ENCODE measurements at places on chromosomes 5 and 9.

DNA sequence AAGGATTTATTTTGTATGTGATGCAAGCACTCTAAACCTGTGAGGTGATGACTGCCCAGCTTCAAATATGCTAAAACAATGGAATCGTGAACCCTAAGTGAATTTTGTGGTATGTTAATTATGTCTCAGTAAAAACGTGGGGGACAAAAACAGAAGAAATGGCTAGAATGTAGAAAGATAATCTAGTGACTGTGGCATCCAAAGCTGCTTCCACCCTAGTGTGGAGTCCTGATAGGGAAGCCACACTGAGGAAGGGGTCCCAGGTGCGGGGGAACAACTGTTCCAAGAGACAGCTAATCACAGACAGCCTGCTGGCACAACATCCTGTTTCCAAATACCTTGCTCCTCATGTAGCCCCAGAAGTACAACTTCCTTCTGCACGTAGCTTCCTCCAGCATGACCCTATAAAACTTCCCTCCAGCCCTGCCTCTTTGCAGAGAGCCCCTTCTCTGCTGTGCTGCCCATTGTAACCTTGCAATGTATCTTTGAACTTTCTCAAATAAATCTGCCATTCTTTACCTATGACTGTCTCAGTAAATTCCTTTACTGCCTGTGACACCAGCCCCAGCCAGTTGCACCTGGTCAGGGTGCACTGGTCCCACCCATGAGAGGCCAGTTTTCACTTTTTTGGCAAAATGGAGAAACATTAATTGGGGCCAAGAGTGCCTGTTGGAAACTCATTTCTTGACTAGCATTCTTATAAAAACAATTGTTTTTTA lies 4.9 kb downstream of the GMCL2 start:
- DNase-seq = no peak

GRCh38 chr9:15377625-15378540 lies 44.8 kb upstream of the SNAPC3 start:
- DNase-seq = no peak

- DNase-seq = no peak
Observed at GRCh38 chr5:106435185-106435584, 1235.6 kb downstream of the EFNA5 start.

GRCh38 chr9:42388146-42388690 lies 204.8 kb downstream of the SPATA31A6 start:
- no peak for DNase-seq

DNA sequence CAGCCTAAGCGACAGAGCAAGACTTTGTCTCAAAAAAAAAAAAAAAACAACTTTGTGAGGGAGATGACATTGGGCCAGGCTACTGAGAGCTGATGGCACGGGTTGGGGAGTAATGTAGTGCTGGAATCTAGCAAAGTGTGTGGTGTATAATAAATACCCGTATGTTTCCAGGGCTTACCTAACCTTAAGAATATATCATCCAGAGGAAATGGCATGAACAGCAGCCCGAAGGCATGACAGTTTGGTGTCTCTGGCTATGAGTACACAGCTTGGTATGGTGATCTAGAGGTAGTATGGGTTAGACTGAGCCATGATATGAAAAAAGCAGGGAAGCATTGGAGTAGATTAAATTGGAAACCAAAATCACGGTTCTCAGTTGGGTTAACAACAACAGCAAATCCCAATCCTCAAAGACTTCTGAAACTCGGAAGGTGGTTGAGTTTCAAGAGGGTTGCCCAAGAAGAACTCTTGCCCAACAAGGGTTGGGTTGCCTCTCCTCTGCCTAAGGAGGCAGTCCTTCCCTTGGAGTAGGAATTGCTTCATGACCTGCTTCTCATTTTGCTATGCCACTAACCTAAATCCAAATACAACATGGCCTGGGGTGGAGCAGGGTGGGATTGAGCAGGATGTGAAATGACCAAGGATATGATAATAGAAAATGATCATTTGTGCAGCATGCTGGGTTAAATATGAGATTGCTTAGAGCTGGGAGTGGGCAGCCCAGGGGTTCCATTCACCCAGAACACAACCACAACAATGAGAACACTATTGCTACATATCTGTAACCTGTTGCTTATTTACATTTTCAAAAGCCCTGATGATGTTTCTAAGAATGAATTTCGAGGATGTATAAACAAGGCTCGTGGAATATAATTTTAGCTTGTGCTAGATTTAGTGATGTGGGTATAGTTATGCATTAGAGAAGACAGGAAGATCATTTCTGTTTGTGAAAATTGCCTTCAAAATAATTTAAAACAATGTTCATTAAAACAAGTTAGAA lies 64.6 kb upstream of the ZFR start:
- no peak for DNase-seq

- DNase-seq = peak; percentile 86
Observed at GRCh38 chr5:172361566-172362238, 78.1 kb upstream of the UBTD2 start.

GRCh38 chr9:99076483-99077171 lies 28.3 kb upstream of the TGFBR1 start:
- peak; percentile 65 for DNase-seq

GRCh38 chr5:15069407-15069905 lies 197.9 kb upstream of the ANKH start:
- DNase-seq = no peak

DNA sequence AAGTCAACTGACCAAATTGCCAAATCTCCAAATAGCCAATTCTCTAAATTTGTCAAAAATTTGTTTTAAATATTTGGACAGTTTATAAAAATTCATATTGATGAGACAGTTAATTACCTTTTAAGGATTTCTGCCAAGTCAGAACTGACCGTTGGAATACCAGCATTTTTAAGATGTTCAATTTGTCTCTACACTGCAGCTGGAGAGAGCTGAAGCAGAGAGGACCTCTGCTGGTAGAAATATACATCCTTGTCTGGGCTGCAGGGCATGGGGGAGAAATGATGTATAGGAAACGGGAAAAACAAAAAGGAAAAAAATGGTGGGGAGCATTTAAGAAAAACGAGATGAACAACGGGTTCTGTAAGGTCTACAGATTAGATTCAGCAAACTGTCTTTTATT lies 16.8 kb downstream of the NR6A1 start:
- DNase-seq = no peak

GRCh38 chr5:151139646-151140045 lies 17.9 kb downstream of the ANXA6 start:
- DNase-seq = no peak

GRCh38 chr9:121288673-121289025 lies 20.7 kb downstream of the GSN start:
- no peak for DNase-seq

DNA sequence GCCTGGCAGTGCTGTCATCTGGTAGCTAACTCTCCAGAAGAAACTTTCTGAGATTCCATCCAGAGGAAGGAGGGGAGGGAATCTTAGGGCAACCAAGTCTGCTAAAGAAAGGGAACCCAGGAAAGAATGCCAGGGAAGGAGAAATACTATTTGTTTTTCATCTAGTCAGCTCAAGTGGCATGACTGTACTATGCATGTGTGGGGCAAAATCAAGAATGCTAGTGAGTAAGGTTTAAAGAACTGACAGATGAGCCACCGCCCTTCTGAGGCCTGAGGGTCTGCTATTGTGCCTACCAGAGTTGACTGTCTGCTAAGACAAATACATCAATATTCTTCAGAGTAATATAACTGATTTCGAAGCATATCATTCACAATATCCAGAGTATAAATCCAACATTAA lies 204.2 kb downstream of the SLC12A2 start:
- DNase-seq = no peak
